ENCODE measurements at places on chromosomes 5 and 9. TPM values are rescaled to one million over a fixed set of nuclear protein-coding genes. Genes with fewer than 3 reads are reported as not detected.

Gene RLN1
- total RNA-seq, result 0.70 TPM

Gene SMIM33
- 3.7 TPM for total RNA-seq

Gene PPIC
- total RNA-seq, result 79.8 TPM

Gene RNF224
- not detected for total RNA-seq

Gene PRRT1B
- 4.1 TPM for total RNA-seq

Gene IL33
- total RNA-seq, result 5.3 TPM

Gene UBAP2
- 33.3 TPM for total RNA-seq

Gene HAVCR2
- 4.9 TPM for total RNA-seq

Gene OCLN
- total RNA-seq, result 127 TPM

Gene MPDZ
- total RNA-seq, result 3.1 TPM

Gene RETREG1
- total RNA-seq, result 63.7 TPM

Gene SVEP1
- 16.9 TPM for total RNA-seq

Gene DOCK8
- 18.8 TPM for total RNA-seq

Gene FOXD4L4
- total RNA-seq, result not detected

Gene ZCCHC7
- total RNA-seq, result 19.1 TPM

Gene HMCN2
- 23.3 TPM for total RNA-seq

Gene CCT5
- 136 TPM for total RNA-seq

Gene CORO2A
- total RNA-seq, result 56.5 TPM

Gene WHRN
- total RNA-seq, result 7.0 TPM

Gene PCDHA12
- total RNA-seq, result 0.18 TPM

Gene NUTM2F
- not detected for total RNA-seq

Gene PCDHA4
- 0.39 TPM for total RNA-seq

Gene CYLC2
- total RNA-seq, result not detected

Gene SH2D3C
- total RNA-seq, result 3.1 TPM

Gene FOXI1
- total RNA-seq, result 0.21 TPM

Gene C5orf58
- not detected for total RNA-seq

Gene CKMT2
- 0.64 TPM for total RNA-seq

Gene IL3
- not detected for total RNA-seq

Gene GKAP1
- 4.0 TPM for total RNA-seq

Gene MYOZ3
- 0.31 TPM for total RNA-seq

Gene ENTR1
- total RNA-seq, result 29.8 TPM

Gene SH3TC2
- 2.4 TPM for total RNA-seq

Gene IRX2
- total RNA-seq, result not detected

Gene NDST1
- 63.5 TPM for total RNA-seq

Gene ORM1
- not detected for total RNA-seq

Gene WDR31
- total RNA-seq, result 3.6 TPM

Gene DIRAS2
- 0.06 TPM for total RNA-seq

Gene IL7R
- total RNA-seq, result 12.0 TPM

Gene ADRA1B
- total RNA-seq, result 2.5 TPM

Gene FCN2
- total RNA-seq, result not detected

Gene MTMR12
- total RNA-seq, result 19.4 TPM

Gene GPRIN1
- total RNA-seq, result 1.7 TPM

Gene AHRR
- total RNA-seq, result 1.6 TPM

Gene C1QTNF3
- 3.8 TPM for total RNA-seq

Gene FAXDC2
- 36.6 TPM for total RNA-seq

Gene FAM114A2
- 13.2 TPM for total RNA-seq

Gene KCTD16
- total RNA-seq, result not detected

Gene TRIM36
- total RNA-seq, result 39.8 TPM

Gene SNX24
- total RNA-seq, result 21.7 TPM

Gene GPX8
- 4.0 TPM for total RNA-seq

Gene RAB3C
- total RNA-seq, result 1.2 TPM

Gene TERT
- total RNA-seq, result 2.3 TPM

Gene AJM1
- total RNA-seq, result 11.1 TPM

Gene PARP8
- 7.1 TPM for total RNA-seq

Gene PKD2L2
- not detected for total RNA-seq

Gene CARD9
- total RNA-seq, result 0.52 TPM

Gene PALM2AKAP2
- total RNA-seq, result 0.98 TPM

Gene SOHLH1
- not detected for total RNA-seq

Data from left colon (tissue), 2 donors.